Body of pancreas (tissue), 4 donors: ENCODE measurements at places on chromosomes 7 and 10.

GRCh38 chr7:130393101-130393561 lies 12.8 kb downstream of the CPA1 start:
- DNase-seq: no peak

- DNase-seq: no peak
These were observed 28.9 kb downstream of the CDK14 start for GRCh38 chr7:90625051-90625450.

GRCh38 chr7:102284399-102284798 lies 2.3 kb upstream of the SH2B2 start:
- DNase-seq: no peak

DNA sequence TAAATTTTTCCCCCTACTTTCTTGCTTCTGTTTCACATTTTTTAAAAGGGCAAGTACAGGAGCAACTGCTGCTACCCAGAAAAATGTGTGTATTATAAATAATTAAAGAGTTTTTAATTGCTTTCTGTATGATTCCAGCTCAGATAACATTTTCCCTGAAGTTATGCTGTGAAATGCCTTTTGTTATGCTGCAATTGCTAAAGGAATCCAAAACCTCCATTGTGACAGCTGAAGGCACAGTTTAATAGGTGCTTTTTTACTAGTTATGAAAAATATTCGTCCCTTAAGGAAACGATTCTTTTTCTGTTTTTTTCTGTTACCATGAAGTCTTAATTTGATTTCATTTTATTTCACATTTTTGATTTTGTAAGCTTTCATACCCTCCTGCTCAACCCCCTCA lies 83.2 kb downstream of the ZNRF2 start:
- DNase-seq: no peak

GRCh38 chr7:91307467-91307866 lies 43.2 kb downstream of the FZD1 start:
- no peak for DNase-seq

DNA sequence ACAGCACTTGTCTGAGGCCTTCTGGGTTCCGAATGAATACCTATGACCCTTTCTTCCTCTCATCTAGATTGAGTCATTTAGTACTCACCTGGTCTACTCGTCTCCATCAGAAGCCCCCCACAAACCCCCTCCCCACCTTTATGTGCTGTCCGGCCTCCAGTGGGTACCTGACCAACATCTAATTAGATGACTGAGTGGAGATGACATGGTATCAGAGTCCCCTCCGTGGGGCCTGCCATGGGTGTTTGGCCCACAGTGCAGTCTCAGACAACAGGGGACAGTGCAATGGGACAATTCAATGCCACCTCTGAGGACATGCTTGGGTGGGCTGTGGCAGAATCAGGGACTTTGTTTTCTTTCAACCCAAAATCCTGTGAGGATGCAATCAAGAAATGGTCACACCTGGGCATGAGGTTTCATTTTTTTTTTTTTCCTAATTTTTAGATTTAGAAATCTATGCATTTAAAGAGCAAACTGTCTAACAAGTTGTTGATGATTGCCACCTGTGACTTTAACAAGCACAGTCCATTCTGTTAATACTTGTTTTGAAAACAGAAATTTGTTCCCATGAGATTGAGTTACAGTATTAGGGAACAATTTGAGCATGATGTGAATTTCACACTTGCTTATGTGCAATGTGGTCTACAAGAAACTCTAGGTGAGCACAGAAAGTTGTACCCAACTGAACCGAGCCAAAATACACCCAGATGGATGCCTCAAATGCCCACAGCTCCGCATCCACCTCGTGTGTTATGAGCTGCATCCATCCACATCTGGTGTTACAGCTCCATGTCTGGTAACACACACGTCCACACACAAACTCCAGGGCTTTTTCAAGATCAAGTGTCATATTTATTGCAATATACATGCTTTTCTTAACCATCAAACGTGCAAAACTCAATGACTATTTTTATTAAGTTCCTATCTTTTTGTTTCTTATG lies 27.5 kb downstream of the GPRIN2 start:
- DNase-seq: no peak

DNA sequence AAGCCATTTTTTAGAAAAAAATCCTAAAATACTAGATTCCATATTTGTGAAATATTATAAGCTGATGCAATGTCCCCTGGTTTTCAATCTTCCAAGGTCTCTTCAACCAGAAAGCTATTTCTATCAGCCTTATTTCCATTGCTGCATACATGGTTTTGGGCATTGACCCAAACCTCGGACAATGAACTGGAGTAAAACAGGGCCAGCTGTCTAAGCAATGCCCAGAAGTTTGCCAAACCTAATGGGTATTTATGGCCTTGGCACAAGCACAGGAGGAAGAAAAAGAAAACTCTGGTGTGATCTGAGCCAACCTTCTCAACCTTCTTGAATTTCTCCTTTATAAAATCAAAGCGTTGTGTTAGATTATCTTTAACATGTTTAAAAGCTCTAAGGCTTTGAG lies 402.3 kb downstream of the DNAJB9 start:
- DNase-seq: peak; percentile 10

GRCh38 chr7:32415519-32415918 lies 74.7 kb downstream of the LSM5 start:
- DNase-seq: no peak

DNA sequence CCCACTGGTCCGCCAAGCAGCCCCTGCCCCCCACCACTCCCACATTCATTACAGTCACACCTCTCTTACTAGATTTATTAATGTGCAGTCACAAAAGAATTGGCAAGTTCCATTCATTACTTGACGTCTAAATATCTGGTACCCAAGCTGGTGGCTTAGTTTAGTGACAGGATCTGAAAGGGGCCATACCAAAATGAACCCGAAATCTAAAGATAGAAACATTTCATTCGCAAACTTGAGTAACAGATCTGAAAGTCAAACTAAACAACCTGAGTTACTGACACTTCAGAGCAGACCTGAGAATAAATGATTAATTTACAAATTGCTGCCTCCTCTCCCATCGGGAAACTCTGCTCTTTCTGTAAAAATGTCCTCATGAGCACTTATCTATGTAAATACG lies 53.4 kb downstream of the TNS3 start:
- DNase-seq: no peak

GRCh38 chr7:6637544-6638229 lies 569 bp downstream of the ZNF316 start:
- DNase-seq: no peak

GRCh38 chr10:132274986-132275385 lies 32.8 kb downstream of the STK32C start:
- no peak for DNase-seq

DNA sequence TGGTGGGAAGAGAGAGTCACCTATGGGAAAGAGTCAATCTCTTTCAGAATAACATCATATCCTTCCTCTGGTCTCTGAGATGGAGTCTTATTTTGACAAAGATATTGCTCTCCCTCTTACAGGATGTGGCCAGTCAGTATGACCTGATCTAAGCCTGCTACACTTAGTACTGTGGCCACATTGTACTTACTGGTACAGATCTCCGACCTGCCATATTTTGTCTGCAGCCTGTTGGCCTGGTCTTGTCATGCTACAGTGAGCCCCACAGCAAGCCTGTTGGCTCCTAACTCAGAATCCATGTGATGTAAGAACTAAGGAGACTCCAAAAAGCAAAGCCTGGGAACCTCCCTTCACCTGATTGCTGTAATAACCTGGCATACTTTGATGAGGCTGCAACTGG lies 377.8 kb downstream of the SFMBT2 start:
- no peak for DNase-seq

- DNase-seq: no peak
These were observed 251.9 kb upstream of the PTER start for GRCh38 chr10:16184906-16185305.

GRCh38 chr10:77197544-77197943 lies 440.1 kb downstream of the KCNMA1 start:
- DNase-seq: no peak

DNA sequence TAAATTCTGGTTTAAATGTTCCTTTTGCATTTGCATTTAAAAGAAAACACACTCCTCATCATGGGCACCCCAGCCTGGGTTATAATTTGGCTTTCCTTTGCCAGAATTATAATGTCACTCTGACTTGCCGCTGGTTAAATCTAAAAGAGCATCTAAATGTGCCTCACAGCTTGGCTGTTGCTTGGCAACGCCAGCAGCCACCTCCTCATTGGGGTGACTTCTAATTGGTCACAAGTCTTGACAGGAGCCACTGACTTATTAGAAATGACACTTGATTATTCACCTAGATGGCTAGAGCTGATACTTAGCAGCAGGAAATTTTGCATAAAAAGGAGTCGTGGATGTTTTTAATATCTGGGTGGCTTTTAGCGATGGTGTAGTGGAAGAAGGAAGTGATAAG lies 114.3 kb downstream of the TBXAS1 start:
- DNase-seq: no peak

- no peak for DNase-seq
These were observed 20.3 kb downstream of the ELAPOR2 start for GRCh38 chr7:87038993-87039690.

DNA sequence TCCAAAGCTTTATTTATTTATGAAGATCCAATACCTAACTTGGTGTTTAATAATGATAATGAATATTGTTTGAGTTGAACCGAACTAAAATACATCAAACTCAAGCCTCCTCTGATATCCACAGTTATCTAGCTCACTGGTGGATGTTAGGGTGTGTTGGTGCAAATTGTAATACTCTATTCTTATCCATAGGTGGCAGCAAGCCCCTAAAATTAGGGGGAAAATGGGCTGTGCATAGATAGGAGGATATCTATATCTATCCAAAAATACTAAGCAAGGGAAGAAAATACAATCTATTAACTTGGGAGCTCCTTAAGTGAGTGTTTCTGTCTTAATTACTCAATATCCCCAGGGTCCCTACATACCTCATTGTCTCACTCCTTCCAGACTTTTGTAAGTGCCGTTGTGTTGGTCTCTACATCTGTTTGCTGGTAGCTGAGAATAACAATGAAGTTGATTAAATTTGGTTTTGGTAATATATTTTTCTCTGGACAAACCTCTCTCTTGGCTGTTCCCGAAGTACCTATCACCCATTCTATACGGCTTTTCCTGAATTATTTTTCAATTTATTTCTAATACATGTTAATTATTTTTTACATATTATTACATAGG lies 55.0 kb upstream of the VWDE start:
- no peak for DNase-seq

- no peak for DNase-seq
These were observed 23.0 kb downstream of the JCAD start for GRCh38 chr10:30036341-30036740.

DNA sequence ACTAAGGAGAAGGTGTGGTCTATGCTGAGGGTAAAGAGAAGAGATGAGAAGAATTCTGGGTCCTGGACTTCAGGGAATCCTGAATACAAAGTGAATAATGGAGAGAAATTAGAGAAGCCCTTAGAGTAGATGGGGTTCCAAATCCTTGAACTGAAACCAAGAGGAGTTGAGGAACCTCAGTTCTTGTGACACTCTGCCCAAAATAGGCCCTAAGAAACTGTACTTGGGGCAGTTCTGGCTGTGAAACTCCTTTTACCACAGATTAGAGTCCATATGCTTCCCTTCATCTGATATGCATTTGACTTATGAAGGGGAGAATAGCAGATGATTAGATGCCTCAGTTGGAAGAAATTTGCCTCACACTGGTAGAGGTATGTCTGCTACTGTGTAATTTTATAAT lies 19.0 kb downstream of the TES start:
- DNase-seq: no peak

DNA sequence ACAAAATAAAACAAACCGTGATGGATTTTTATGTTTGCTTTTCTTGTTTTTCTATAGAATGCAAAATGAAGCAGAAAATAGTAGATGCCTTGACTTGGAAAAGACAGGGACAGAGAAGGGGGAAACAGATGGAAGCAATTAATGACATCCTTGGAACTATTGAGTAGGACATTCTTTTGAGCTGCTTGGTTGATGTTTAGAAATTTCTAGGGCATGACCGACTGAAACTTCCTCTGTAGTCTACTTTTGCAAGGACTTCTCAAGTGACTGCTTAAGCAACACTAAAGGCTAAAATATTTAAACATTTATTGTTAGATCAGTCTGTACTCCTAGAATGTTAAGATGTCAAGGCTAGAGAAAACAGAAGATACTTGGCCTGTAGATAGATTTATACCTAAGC lies 49.4 kb downstream of the VCL start:
- no peak for DNase-seq

- no peak for DNase-seq
These were observed 210.6 kb upstream of the PHYHIPL start for GRCh38 chr10:58965855-58966254.

DNA sequence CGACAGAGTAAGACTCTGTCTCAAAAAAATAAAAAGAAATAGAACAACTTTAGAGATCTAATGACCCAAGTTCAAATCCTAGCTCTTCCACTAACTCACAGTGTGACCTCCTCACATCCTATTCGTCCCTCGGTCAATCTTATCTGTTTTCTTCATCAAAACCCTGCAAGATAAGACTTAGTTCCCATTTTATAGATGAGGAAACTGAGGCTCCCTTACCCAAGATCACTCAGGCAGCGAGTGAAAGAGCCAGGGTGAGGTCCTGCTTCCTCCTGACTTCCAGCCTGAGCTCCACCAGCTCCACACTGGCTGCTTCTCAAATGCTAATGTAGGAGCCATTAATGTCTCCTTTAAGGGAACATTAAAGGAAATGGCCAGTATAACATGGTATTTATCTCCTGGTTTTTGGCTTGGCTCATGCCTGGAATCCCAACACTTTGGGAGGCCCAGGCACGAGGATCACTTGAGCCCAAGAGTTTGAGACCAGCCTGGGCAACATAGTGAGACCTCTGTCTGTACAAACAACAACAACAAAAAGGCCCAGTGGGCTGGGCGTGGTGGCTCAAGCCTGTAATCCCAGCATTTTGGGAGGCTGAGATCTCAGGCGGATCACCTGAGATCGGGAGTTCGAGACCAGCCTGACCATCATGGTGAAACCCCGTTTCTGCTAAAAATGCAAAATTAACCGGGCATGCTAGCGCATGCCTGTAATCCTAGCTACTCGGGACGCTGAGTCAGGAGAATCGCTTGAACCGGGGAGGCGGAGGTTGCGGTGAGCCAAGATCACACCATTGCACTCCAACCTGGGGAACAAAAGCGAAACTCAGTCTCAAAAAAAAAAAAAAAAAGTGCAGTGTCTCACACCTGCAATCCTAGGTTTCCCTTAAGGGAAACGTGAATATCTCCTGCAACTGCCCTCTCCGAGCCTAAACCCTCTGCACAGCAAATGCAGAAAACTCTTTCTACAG lies 3.4 kb upstream of the RHBDD2 start:
- DNase-seq: no peak

DNA sequence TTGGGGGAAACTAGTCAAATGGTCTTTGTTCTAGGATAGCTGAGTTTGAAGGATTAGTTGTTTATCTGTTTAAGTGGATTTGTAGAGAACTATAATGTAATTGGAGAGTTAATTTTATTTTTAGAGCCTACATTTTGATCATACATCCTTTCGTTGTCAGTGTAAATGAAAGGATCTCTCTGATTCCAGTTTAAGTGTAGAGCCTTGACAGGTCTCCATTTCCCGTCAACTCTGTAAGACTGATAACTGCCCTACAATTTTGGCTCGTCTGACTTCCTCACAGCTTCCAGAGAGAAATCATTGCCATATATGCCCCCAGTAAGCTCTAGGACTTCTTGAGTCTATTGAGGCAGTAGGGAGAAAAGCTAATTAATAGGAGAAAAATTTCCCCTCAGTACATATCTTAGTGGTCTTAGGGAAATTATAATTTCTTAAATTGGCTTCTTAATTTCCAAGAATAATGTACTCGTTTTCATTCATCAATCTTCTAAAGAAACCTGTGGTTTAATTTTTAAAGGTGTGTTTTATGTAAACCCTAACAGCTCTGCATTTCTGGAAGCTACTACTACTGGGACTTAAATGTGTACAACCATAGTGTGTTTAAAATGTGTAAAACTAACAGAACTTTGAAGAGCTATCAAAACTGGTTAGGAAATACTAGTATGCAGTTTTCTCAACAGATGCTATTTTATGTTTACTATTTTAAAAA lies 3.8 kb downstream of the KMT2E start:
- no peak for DNase-seq
